ENCODE measurements at places on chromosomes 3 and 15.

DNA sequence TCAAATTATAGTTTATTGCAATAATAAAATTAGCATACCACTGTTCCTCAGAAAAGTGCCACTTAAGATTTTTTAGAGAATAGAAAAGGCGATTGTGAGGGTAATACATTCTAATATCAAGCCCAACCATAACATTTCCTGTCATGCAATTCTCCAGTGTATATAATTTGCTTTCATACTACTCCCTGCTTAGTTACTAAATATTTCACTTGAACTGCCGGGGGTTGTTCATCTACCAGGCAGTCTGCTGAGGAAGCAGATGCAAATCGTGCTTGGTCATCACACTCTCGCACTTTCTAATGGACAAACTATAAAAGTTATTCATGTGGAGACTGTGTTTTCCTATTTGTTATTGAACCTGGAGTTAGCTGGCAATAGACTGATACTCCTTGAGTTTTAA, 645.6 kb upstream of the CBLB start:
- no peak for DNase-seq

GRCh38 chr3:143060906-143061305, 58.7 kb upstream of the CHST2 start:
- DNase-seq: no peak

DNA sequence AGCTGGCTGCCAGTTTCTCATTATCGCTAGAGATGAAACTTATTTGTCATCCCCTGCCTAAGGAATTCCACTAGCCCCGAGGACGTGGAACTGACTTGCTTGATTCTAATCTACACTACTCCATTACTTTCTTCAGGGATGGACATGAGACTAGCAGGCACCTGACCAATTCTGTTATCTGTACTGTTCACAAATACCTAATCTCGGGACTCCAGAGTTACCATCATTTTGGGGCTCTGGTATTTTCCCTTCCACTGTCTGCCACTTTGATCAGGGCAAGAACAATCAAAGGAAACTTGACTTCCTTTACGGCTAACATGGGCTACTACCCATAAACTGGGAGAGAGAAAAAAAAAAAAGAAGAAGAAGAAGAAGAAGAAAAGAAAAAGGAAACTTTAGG, 27.8 kb downstream of the BMF start:
- DNase-seq: no peak

GRCh38 chr3:12454816-12455121, 29.5 kb upstream of the TSEN2 start:
- no peak for DNase-seq

- no peak for DNase-seq
Measured at GRCh38 chr3:185403002-185403401, 40.1 kb downstream of the MAP3K13 start.

DNA sequence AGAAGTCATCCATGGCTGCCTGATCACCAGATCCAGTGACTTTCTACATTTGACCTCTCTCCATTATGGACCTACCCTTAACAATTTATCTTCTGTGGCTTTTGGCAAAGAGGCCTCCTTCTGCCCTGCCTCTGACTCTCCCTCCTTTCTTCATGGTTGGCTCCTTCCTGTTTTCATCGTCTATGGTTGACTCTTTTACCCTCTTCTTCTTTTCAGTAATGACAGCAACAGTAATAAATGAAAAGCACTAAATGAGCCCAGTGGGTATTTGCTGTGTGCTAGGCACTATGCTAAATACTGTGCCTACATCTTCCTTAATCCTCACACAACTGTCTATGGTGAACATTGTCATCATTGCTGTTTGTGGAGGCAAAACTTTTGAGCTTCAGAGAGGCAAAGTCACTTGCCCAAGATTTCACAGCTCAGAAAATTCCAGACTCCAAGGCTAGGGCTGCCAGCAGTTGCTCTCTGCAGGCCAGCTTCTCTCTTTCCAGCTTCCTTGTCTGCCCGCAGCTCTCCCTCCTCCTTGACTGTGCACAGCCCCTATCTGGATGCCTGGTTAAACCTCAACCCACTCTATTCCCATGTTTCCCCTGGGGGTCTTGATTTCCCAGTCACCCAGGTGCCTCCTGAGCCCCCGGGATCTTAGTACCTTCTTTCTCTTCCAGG, 24.6 kb downstream of the ITPR1 start:
- DNase-seq: no peak

- DNase-seq: no peak
Measured at GRCh38 chr3:77026904-77027634, 12.8 kb upstream of the ROBO2 start.

DNA sequence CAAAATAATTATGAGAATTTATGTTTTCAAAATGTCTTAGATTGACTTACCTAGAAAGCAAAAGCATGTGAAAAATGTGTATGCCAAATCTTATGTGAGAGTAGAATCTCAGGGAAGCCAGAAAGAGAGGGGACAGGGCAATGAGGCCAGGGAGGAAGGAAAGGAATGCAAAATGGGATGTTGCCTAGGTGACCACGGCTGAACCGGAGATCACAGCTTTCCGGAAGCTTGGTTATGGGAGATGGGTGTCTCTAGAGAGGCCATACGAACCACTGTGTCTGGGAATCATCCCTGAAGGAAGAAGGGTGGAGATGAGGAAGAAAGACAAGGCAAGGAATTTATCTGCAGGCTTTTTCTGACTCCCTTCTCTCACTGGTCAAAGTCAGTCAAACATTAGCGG, 76.0 kb downstream of the SUCLG2 start:
- no peak for DNase-seq

DNA sequence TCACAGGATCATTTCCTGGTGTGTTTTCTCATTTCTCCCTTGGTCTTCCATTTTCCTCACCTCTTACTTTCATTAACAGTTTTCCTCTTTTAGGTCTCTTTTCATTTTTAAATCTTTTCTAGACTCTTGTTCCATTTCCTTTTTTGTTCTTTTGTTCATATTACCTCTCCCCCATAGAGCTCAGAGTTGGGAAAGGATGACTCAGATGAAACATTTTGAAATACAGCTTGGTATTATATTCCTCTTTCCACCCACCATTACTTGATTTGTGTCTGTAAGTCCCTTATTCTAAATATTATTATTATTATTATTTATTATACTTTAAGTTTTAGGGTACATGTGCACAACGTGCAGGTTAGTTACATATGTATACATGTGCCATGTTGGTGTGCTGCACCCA, 153.1 kb downstream of the VGLL3 start:
- DNase-seq: no peak

GRCh38 chr3:184609476-184610244, 48.1 kb downstream of the EPHB3 start:
- DNase-seq: no peak

- DNase-seq: no peak
Measured at GRCh38 chr3:27639271-27639670, 82.9 kb downstream of the EOMES start.

- DNase-seq: no peak
Measured at GRCh38 chr3:55191911-55192775, 264.3 kb upstream of the LRTM1 start.

DNA sequence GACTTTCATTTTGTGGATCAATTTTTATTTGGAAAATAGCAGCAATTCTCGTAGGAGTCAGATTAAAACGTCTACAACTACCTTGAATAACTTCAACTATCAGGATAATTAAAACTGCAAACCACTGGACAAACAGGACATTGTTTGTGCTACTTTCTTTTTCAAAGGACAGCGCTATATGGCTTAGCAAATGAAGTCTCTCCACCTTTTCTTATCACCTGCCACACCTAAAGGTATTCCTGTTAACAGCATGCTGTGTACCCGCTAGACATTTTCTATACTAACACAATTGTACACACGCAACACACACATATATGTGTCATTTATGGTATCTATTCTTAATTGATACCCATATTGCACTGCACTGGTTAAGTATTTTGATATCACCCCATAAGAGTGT, 19.2 kb downstream of the MNS1 start:
- no peak for DNase-seq

- DNase-seq: no peak
Measured at GRCh38 chr3:46930945-46931403, 45.6 kb downstream of the CCDC12 start.

- no peak for DNase-seq
Measured at GRCh38 chr3:16069149-16069922, 105.1 kb upstream of the GALNT15 start.

DNA sequence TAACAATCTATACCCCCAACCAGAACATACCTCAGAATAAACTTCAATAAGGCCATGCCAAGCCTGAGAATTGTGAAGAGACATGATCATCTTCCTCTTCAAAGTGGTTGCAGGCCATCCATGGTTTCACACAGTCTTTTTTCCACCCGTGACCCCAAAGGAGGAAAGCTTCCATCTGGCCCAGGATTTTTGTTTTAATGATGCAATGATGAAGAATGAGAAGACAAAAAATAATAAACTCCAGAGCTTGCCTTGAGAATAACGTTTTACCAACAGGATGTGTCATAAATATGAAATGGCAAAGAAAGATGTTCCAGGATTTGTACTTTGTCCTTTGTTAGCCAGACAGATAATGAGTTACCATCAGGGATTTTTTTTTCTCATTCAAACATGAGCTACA, 201.9 kb downstream of the WNT5A start:
- no peak for DNase-seq

- no peak for DNase-seq
Measured at GRCh38 chr3:66443118-66443803, 57.6 kb downstream of the LRIG1 start.
